Activated T-helper 1 cell treated with anti-CD3 and anti-CD28 coated beads, Interleukin-12 subunit alpha, Interleukin-12 subunit beta, Interleukin-2, Interleukin-4 antibody, amounts not matched to agents 30 ng/mL and 10 ng/mL and 1 ng/mL, durations not matched to agents 14 hours and 24 hours and 36 hours (primary cell): ENCODE measurements at places on chromosomes 2 and 18.

- H3K27me3 ChIP-seq, result peaks cover 18% of the 10 kb centered on the region
- no peak overlapping the region for H3K27ac ChIP-seq
- DNase-seq, result no peak
- H3K4me3 ChIP-seq, result no peak overlapping the region
- H3K4me1 ChIP-seq, result no peaks in the 10 kb centered on the region
Observed at GRCh38 chr18:61765097-61765496, 127.7 kb downstream of the RNF152 start.

- H3K27ac ChIP-seq, result no peak overlapping the region
- no peaks in the 10 kb centered on the region for H3K36me3 ChIP-seq
- H3K27me3 ChIP-seq, result peaks cover 2% of the 10 kb centered on the region
- H3K4me1 ChIP-seq, result no peaks in the 10 kb centered on the region
- no peak for DNase-seq
Observed at GRCh38 chr18:38453880-38454279, 888.3 kb upstream of the CELF4 start.

DNA sequence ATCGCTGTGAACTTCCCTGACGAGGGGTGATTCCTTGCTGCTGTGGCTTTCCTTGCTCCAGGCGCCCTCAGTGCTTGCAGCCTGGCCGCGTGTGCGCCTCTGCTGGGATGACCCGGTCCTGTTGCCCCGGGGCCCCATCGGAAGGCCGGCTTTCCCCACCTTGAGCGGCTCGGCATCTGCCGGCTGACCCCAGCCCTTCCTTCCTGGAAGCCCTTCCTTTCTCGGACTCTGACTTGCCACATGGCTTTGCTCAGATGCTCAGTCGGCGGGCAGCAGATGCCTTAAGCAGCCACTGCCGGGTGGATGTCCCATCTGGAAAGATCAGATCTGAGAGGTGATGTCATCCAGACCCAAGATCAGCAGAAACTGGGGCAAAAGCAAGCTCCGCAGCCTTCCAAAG is 100.5 kb upstream of the ODC1 start:
- H3K4me1 ChIP-seq, result peaks cover 38% of the 10 kb centered on the region
- no peak for DNase-seq
- H3K27ac ChIP-seq, result no peak overlapping the region
- H3K36me3 ChIP-seq, result no peaks in the 10 kb centered on the region
- peaks cover 16% of the 10 kb centered on the region for H3K27me3 ChIP-seq

GRCh38 chr18:63970809-63971205 is 926 bp downstream of the SERPINB8 start:
- no peaks in the 10 kb centered on the region for H3K27me3 ChIP-seq
- H3K4me3 ChIP-seq, result peak overlapping the region; percentile 97
- peaks cover 12% of the 10 kb centered on the region for H3K36me3 ChIP-seq
- peak overlapping the region; percentile 98 for H3K27ac ChIP-seq
- H3K4me1 ChIP-seq, result peaks cover 55% of the 10 kb centered on the region

DNA sequence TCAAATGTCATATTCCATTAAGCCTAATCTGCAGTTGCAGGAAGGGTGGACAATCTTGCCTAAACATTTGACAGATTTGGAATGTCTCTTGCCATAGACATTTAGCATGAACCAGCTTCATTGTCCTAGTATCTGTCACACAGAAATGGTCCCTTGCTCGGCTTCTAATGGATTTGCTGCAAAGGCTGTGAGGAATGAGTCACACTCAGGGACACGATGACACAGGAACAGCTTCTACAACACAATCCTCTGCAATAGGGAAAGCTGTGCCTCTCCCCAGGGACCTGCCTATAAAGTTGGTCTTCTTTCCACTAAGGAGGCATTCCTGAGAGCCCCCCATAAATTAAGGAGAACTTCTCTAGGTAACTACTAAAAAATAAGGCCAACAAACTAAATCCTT is 155.1 kb upstream of the L3MBTL4 start:
- H3K36me3 ChIP-seq, result no peaks in the 10 kb centered on the region
- DNase-seq, result no peak
- no peak overlapping the region for H3K4me3 ChIP-seq
- no peaks in the 10 kb centered on the region for H3K4me1 ChIP-seq
- peaks cover 2% of the 10 kb centered on the region for H3K27me3 ChIP-seq

DNA sequence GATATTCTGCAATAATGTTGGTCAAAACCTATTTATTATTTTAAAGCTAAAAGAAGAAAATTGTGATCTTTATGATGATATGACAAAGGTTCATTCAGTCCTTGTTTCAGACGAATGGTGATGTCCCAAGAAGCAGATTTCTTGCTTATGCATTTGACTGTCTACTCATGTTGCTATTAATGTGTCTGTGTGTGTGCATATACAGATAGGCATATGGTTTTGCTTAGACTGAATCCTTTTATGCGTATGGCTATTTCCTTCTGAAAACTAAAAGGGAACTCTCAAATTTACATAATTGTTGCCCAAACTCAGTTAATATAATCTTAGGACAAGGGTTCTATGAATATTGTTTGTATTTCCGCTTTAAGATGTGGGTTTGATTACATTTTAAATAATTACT is 632.3 kb upstream of the SETBP1 start:
- H3K27ac ChIP-seq, result no peak overlapping the region
- DNase-seq, result no peak
- no peaks in the 10 kb centered on the region for H3K27me3 ChIP-seq
- H3K4me3 ChIP-seq, result no peak overlapping the region
- no peaks in the 10 kb centered on the region for H3K4me1 ChIP-seq
- no peaks in the 10 kb centered on the region for H3K36me3 ChIP-seq
